ENCODE measurements at places on chromosomes 3 and 15.
A peak's percentile ranks its signal among the peaks of the same experiment; 100 is the strongest.

- no peak for DNase-seq
These were observed 282.7 kb upstream of the C2CD4B start for GRCh38 chr15:62447742-62448141.

- DNase-seq, result peak; percentile 88
These were observed 30.8 kb downstream of the CORO2B start for GRCh38 chr15:68609629-68610028.

GRCh38 chr3:166367947-166368533 is 530.8 kb upstream of the BCHE start:
- DNase-seq, result no peak

- no peak for DNase-seq
These were observed 67.6 kb downstream of the NR1D2 start for GRCh38 chr3:24012589-24013269.

- no peak for DNase-seq
These were observed 279.2 kb downstream of the PDCD6IP start for GRCh38 chr3:34077417-34078195.

DNA sequence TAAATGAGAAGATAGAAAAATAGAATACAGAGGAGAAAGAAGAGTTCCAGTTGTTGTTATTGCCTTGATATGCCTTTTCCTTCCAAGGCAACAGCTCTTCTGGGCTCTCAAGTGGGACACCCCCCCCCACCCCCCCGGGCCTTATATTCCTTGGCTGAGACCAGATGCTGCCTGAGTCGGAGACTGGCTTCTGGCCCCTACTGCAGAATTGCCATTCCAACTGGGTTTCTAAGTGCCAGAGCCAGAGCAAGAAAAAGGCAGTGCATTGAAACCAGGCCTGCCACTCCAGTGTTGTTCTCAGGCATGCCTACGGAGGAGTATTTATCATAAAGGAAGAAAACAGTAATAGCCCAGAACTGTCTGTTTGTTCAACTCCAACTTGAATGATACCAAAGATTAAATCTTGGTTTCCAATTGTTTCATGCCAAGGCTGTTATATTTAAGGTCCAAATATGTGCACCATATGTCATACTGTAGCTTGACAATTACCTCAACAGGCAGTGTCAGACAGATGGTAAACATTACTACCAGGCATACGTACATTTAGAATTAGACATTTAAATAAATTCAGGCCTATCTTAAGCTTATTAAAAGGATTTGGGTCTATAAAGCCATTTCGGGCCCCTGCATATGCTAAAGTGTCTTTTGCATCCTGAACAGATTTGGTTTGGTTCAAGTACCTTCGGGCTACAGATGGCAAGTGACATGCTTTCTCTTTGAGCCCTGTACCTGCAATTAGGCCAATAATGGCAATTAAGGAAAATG is 209.9 kb upstream of the SEMA6D start:
- DNase-seq, result no peak

DNA sequence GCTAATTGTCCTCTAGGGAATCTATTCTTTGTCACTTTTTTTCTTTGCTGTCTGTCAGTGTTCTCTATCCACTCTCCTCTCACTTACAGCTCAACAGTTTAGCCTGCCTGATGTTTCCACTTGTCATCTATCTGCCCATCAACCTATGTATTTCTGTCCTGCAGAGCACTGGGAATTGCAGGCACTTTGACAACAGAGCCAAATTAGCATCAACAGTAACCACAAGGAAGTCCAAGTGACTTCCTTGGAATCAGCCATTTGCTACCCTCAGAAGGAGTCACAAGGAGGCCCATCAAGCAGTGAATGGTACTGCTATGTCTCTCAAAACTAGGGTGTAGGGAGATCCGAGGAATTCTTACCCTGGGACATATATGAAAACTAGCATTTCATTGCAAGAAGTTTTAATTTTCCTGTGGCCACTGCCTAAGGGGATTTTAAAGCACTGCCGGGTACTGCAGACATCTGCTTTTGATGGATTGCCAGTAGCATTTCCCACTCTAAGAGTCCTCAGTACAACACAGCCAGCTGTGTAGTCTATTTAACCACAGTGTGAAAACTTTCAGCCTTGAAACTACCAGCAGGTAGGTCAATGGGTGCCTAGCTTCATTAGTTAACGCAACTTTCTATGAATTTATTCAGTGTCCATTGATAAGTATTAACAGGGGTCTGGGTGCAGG is 898.8 kb downstream of the NTRK3 start:
- DNase-seq, result no peak

- no peak for DNase-seq
These were observed 14.0 kb downstream of the UBE2E1 start for GRCh38 chr3:23819599-23820360.

GRCh38 chr3:177554895-177555759 is 357.8 kb upstream of the TBL1XR1 start:
- DNase-seq, result no peak

DNA sequence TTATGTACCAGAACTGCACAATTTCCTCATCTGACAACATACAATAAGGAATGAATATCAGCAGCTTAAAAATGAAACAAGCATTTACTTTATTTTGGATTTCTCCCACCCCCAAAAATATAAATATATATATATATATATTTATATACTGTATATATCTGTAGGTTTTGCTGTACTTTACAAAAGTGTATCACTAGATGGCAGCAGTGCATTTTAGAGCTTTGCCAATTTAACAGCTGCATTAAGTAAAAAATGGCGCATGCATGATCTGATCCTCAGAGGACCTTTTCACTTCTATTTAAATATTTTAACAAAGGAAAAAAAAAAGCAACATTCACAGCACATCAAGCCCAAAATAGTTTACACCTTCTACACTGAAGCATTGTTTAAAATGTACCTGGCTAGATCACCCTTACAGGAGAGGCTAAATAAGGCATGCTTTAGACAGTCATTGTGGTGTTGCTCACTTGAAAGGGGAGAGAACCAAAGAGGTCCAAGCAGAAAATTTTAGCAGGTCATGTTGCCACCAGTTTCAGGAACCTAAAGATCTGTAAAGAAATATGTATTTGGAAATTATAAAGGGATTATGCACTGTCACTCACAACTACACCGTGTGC is 72.6 kb downstream of the NPTN start:
- no peak for DNase-seq

- DNase-seq, result no peak
These were observed 139.4 kb downstream of the OPA1 start for GRCh38 chr3:193732391-193732790.

DNA sequence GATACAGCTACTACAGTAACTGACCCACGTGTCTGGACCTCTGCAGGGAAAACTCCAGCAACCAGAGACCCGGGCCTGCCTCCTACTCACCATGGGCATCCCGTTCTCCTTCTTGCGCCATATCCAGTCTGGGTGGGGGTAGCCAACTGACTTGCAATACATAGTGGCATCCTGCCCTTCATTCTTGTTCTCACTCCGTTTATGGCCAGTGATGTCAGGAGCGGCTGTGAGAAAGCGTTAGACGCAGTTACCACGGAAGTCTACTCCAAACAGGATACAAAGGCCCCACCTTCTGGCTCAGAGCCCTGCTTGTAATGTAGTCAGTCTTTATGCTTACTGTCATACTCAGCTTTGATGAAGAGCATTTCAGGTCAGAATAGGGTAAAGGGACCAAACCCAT is 59.6 kb downstream of the NPTN start:
- peak; percentile 39 for DNase-seq

GRCh38 chr3:146968204-146968651 is 363.1 kb upstream of the PLSCR5 start:
- no peak for DNase-seq
